Posterior cingulate gyrus (tissue), 11 donors: ENCODE measurements at places on chromosomes 6 and 20.

GRCh38 chr6:170075659-170076223, 215.1 kb downstream of the DLL1 start:
- peak; percentile 54 for DNase-seq

DNA sequence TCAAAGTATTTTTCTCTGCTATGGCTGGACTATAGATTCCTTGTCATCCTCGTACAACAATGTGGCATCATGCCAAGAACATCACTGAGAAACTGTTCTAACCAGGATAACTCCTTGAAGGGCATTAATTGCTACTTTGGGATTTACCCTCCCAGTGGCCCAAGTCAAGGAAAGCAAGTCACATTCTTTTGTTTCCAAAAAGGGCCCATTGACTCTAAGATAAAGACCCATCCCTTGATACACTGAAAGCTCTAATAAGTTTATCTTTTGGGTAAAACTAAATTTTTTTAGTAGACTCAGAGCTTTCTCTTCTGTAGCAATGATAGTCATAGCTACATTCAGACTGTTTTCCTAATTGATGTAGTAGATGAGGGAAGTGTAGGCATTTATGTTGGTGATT, at the start of gene OR2J3:
OR2J3 (plus strand) TSS at position 301 of the 400 bp plus-strand sequence. CDS start 3,833 bp downstream, outside the sequence.
- DNase-seq: no peak

DNA sequence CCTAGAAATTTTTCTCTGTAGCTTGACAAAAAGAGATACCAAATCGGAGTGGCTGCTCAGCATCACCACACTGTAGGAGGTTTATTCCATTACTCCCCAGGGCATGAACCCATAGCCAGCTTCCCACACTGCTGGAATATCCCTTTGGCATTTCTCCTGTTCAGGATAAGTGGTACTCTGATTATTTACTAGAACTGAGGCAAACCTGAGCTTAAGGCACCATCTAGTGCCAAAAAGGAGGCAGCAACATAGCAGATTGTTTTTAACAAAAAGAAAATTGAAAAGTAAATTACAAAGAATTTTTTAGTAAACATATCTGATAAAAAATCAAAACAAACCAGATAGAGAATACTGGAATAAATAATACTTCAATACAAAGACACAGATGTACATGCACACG, 181.7 kb downstream of the WDR27 start:
- no peak for DNase-seq

GRCh38 chr6:150712505-150713252, 113.0 kb downstream of the PLEKHG1 start:
- DNase-seq: no peak

GRCh38 chr6:36349240-36349639, 12.6 kb upstream of the BNIP5 start:
- DNase-seq: peak; percentile 84
